Motor neuron (in vitro differentiated cells): ENCODE measurements at places on chromosomes 6 and 20.

GRCh38 chr20:568673-569415 lies 25.3 kb upstream of the CSNK2A1 start:
- ATAC-seq = no peak

GRCh38 chr6:28002161-28002560 lies 45.1 kb downstream of the OR2B6 start:
- ATAC-seq = no peak

- no peak for ATAC-seq
These were observed 541 bp downstream of the CDC25B start for GRCh38 chr20:3796477-3797225.

GRCh38 chr6:39979461-39980328 lies 45.4 kb upstream of the MOCS1 start:
- ATAC-seq = no peak

GRCh38 chr6:143536461-143536865 lies 24.9 kb upstream of the FUCA2 start:
- peak; percentile 11 for ATAC-seq

GRCh38 chr6:62283796-62284411 lies 2.1 kb downstream of the KHDRBS2 start:
- no peak for ATAC-seq

DNA sequence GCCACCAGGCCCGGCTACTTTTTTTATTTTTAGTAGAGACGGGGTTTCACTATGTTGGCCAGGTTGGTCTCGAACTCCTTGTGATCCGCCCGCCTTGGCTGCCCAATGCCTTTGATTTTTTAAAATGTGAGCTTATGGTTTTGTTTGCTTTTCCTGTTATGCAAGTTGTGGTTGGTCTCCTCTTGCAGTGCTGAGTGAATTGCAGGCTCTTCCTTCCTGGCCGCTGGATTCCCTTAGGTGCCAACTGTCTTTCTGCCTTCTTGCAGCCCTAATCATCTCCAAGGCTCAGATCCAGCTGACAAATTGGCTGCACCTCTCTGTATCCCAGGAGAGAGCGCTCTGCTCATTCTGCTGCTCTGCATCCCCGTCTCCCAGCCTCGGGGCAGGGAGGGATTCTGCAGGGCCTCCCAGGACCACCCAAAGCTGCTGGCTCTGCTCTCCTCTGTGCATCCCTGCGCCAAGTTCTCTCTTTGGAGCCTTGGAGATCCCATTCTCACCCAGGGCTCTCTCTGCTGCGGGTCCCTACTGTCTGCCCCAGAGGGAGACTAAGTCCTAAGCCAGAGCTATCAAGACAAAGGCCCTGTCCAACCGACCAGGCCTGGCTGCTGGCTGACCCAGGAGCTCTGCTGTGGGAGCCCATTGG lies 14.1 kb upstream of the EMILIN3 start:
- ATAC-seq = no peak

GRCh38 chr20:23215344-23215995 lies 129.3 kb upstream of the CD93 start:
- ATAC-seq = peak; percentile 68

GRCh38 chr6:69881322-69882151 lies 15.2 kb downstream of the COL19A1 start:
- no peak for ATAC-seq

DNA sequence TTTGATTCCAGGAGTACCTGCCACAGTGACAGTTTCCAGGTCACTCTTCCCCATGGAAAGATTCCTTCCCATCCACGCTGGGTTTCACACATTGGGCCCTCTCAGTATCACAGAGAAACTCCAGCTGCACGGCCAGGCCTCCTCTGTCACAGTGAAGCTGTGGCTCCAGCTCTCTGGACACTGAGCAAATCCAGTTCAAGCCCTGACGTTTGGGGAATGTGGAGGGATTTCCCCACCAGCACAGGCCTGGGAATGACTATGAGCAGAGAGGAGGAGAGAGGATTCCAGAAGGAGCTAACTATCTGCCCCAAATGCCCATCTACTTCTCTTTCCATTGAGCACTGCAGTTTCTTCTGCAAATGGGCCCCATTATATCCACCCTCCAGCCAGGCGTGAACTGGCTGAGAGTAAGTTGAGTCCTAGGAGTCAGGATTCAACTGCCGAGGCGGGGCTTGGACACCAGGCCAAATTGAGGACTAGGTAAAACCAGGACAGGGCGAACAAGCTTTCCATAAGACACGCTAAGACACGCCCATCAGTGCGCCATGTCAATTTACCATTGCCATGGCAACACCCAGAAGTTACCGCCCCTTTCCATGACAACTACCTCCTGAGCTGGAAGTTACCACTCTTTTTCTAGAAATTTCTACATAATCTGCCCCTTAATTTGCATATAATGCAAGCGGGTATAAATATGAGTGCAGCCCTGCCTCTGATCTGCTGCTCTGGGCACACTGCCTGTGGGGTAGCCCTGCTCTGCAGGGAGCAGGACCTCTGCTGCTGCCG lies 9.2 kb upstream of the BNIP5 start:
- ATAC-seq = peak; percentile 47

GRCh38 chr6:31203345-31203979 lies 33.0 kb upstream of the POU5F1 start:
- ATAC-seq = peak; percentile 89

GRCh38 chr20:33600981-33601380 lies 61.1 kb upstream of the C20orf144 start:
- no peak for ATAC-seq

DNA sequence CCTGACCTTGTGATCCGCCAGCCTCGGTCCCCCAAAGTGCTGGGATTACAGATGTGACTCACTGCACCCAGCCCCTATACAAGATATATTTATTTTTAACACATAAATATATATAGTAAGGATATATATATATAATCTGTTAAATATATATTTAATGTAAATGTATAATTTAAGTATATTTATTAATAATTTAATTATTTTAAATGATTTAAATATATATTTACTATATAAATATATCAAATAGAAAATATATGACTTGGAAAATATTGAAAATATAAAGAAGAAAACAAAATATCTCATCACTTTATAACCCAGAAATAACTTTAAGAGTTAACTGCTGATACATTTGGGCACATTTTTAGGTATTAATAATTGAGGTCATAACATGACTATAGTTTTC lies 324.7 kb downstream of the SYNE1 start:
- no peak for ATAC-seq

DNA sequence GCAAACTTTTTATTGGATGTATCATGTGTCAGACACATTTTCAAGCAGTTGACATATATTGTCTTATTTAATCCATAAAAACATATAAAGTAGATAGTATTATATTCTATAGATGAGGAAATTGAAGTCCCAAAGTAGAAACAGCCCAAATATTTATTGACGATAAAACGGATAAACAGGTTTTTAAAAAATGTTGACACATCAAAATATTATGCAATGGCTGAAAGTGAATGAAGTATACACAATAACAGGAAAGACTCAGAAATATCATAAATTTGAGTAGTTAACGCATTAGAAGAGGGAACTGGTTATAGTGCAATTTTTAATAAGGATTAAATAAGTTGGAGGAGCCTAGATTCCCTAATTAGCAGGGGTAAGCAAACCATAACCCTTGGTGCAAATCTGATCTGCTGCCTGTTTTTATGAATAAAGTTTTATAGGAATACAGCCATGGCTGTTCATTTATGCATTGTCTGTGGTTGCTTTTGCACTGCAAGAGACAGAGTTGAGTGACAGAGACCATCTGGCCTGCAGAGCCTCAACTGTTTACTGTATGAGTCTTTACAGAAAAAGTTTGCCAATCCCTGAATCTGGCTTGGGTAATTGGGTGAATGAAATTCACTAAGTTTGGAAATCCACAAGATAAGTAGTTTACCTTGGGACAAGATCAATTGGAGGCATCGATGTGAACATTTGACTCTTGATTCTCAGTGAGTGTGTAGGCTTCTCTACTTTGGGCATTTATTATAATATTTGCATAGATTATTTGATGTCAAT lies 50.6 kb upstream of the EXOC2 start:
- no peak for ATAC-seq

- no peak for ATAC-seq
These were observed 28.6 kb upstream of the CDKN1A start for GRCh38 chr6:36649701-36650484.

DNA sequence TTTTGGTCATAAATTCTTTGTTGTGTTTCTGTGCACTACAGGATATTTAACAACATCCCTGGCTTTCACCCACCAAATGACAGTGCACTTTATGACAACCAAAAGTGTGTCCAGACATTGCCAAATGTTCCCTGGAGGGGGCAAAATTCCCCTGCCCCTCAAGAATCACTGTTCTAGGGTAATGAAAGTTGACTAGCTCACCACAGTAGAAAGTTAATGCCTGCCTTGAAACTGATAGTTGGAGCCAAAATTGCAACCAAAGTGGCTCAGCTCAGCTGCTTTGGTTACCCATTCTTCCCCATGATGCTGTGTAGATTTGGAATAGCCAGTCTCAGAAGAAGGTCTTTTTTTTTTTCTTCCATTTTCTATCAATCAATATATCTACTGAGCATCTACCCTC lies 150.6 kb downstream of the RALGAPA2 start:
- ATAC-seq = no peak
